ENCODE measurements at places on chromosomes 5 and 9. TPM values are rescaled to one million over a fixed set of nuclear protein-coding genes. Genes with fewer than 3 reads are reported as not detected.

SLC23A1 gene
- 0.24 TPM for total RNA-seq

CCDC127 gene
- total RNA-seq = 3.6 TPM

ZNF474 gene
- total RNA-seq = not detected

TSTD2 gene
- 10.7 TPM for total RNA-seq

All from tracheal epithelial cell (primary cell).